ENCODE measurements at places on chromosomes 13 and 19.
A peak's percentile ranks its signal among the peaks of the same experiment; 100 is the strongest.

DNA sequence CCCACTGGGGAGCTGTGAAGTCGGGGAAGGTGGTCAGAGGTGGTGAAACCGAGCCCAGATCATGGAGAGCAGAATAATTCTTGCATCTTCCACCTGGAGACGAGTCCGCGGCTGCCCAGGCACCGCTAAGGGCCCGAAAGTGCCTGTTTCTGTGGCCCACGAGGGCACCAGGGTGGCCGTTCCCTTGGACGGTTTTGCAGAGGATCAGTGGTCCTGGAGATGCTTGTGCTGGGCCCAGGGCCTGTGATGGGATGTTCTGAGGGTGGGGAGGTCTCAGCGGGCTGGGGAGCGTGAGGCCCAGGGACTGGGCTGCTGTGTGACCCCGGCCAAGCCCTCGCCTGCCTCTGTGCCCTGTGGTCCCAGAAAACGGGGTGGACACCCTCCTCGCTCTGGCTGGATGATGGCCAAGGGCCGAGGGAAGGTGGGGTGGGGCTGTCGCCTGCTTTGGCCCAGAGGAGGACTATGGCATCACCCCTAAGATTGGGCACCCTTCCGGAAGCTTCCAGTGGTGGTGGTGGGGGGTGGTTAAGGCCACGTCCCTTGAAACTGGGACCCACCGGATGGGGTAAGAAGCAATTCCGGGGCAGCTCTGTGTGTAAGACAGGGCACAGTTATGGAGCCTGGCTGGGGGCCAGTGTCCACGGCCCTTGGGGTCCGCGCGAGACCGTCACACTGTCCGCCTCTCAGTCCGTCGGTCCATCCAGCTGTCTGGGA, 51.3 kb upstream of the NFIC start:
- H3K27me3 ChIP-seq = no peaks in the 10 kb centered on the region
- no peaks in the 10 kb centered on the region for H3K4me1 ChIP-seq
- H3K36me3 ChIP-seq = no peaks in the 10 kb centered on the region

DNA sequence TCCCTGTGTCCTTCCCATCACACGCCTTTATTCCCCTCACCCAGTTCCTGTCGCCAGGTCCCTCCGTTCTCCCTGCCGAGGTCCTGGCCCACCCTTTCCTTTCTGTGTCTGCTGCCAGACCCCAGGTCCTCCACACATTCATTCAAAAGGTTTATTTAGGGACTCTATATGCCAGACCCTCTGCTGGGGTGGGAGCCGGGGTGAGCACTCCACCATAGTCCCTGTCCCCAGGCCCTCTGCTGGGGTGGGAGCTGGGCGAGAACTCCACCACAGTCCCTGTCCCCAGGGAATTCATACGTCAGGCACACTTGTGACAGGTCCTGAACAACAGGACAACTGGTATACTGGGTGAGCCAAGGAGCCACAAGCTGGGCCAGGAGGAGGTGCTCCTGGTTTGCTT, 34.4 kb upstream of the TUBGCP3 start:
- no peak overlapping the region for H3K4me3 ChIP-seq
- no peaks in the 10 kb centered on the region for H3K4me1 ChIP-seq
- no peaks in the 10 kb centered on the region for H3K27me3 ChIP-seq
- no peak overlapping the region for H3K27ac ChIP-seq

DNA sequence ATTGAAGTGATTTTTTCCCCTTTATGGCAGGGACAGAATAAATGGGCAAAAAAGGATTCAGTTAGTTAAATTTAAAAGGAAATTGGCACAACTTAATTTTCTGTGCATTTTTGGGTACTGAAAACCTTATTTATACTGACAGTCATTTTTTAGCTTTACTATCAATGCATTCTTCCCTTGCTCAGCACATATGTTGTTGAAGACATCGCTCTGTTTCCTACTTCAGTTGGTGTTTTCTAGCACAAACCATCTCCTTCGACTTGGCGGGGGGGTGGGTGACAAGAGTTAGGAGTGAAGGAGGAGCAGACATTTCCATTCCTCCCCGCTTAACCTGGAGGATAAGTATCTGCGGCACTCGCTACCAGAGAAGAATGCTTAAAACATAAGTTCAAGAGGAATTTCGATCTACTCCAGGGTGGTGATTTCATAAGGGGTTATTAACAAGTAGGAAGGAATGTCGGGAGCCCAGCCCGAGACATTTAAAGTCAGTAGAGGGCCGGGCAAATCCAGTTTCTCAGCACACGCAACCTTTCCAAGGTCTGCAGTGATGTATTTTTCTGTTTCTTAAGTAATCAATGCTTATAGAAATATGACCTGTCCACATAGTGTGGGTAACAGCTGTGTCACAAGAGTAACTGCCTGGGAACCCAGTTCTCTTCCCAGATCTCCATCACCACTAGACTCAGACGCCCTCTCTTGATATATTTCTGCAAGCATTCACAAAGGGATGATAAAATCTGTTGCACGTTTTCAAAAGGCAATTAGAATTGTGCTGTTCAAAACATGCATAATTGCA, 525.8 kb downstream of the MYO16 start:
- H3K4me1 ChIP-seq = peaks cover 44% of the 10 kb centered on the region
- peak; percentile 63 for DNase-seq
- H3K27me3 ChIP-seq = no peaks in the 10 kb centered on the region

- H3K27me3 ChIP-seq = no peaks in the 10 kb centered on the region
- H3K4me1 ChIP-seq = no peaks in the 10 kb centered on the region
- no peak overlapping the region for H3K27ac ChIP-seq
- no peak overlapping the region for H3K4me3 ChIP-seq
- DNase-seq = no peak
Measured at GRCh38 chr19:15337202-15337601, 4.9 kb upstream of the BRD4 start.

GRCh38 chr19:50658441-50659317, 9.4 kb downstream of the C19orf81 start:
- peaks cover 11% of the 10 kb centered on the region for H3K4me1 ChIP-seq
- H3K4me3 ChIP-seq = peak overlapping the region; percentile 33
- peak; percentile 75 for DNase-seq
- no peaks in the 10 kb centered on the region for H3K36me3 ChIP-seq
- no peaks in the 10 kb centered on the region for H3K27me3 ChIP-seq
- peak overlapping the region; percentile 71 for H3K27ac ChIP-seq

DNA sequence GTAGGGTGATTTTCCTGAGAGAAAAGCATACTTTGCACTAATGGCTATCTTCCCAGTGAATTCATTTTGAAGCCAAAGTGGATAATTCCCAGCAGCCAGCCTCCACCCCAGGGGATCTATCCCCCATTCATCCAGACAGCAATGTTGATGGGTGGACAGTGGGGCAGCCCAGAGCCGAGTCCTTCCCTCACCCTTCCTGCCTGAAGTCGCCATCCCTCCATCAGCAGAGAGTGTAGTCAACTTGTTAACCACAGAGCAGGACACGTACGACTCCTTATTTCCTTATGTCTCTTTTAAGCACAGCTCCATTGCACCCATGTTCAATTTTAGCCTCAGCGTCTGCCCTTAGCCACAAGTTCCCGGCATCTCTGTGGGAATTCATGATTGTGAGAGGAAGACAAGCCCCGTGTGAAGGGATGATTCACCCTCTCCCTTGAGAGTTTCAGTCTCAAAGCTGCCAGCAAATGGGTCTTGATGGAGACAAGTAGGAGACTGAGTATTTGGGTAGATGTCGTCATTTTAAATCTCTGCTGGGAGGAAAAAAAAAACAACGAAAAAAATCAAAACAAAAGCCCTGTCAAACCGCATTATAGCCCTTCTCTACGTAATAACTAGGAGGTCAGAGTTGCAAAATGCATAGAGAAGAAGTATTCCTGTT, 58.3 kb upstream of the MEDAG start:
- no peak overlapping the region for H3K27ac ChIP-seq
- peaks cover 5% of the 10 kb centered on the region for H3K4me1 ChIP-seq
- H3K36me3 ChIP-seq = no peaks in the 10 kb centered on the region
- peaks cover 2% of the 10 kb centered on the region for H3K27me3 ChIP-seq

DNA sequence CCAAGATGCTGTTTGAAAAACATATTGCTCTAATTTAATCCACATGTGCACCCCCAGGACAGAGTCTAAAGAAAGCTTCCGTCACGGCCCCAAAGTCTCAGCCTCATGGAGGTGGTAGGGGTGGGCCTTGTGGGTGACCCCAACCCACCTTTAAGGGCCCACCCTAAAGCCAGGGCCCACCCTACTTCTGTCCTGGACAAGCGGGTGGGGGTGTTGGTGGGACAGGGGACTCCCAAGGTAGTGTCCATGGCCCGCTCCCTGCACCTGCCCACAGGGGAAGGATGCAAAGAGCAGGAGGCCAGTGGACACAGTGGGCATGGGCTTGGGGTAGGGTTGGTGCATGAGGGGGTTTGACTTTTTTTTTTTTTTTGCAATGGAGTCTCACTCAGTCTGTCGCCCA, 66.8 kb downstream of the KCTD15 start:
- no peak overlapping the region for H3K27ac ChIP-seq
- peaks cover 2% of the 10 kb centered on the region for H3K27me3 ChIP-seq
- no peaks in the 10 kb centered on the region for H3K36me3 ChIP-seq
- no peak for DNase-seq
- H3K4me1 ChIP-seq = peaks cover 4% of the 10 kb centered on the region

GRCh38 chr13:48542138-48542537, 9.3 kb upstream of the RCBTB2 start:
- no peaks in the 10 kb centered on the region for H3K27me3 ChIP-seq
- H3K4me1 ChIP-seq = no peaks in the 10 kb centered on the region
- no peaks in the 10 kb centered on the region for H3K36me3 ChIP-seq
- no peak overlapping the region for H3K27ac ChIP-seq
- DNase-seq = no peak

DNA sequence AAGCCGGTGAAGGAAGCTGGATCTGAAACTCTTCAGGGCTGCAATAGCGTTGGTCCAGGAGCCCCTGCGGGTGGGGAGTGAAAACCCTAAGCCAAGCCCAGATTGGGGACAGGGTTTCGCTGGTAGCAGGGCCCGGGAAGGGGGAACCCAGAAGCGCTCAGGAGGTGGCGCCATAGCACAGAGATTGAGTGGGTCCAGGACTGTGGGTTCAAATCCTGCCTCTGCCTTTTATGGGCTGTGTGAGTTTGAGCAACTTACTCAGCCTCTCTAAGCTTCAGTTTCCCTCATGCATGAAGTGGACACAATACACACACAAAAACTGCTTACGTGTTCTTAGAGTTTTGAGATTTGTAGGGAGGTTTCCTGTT, 8.3 kb upstream of the SYCN start:
- H3K4me3 ChIP-seq = no peak overlapping the region
- H3K27me3 ChIP-seq = no peaks in the 10 kb centered on the region
- no peak for DNase-seq
- H3K36me3 ChIP-seq = no peaks in the 10 kb centered on the region
- H3K4me1 ChIP-seq = no peaks in the 10 kb centered on the region
- H3K27ac ChIP-seq = no peak overlapping the region

- no peaks in the 10 kb centered on the region for H3K4me1 ChIP-seq
- no peak overlapping the region for H3K27ac ChIP-seq
- no peak overlapping the region for H3K4me3 ChIP-seq
- no peaks in the 10 kb centered on the region for H3K36me3 ChIP-seq
- DNase-seq = no peak
Measured at GRCh38 chr19:30781047-30781446, 408.9 kb downstream of the ZNF536 start.

DNA sequence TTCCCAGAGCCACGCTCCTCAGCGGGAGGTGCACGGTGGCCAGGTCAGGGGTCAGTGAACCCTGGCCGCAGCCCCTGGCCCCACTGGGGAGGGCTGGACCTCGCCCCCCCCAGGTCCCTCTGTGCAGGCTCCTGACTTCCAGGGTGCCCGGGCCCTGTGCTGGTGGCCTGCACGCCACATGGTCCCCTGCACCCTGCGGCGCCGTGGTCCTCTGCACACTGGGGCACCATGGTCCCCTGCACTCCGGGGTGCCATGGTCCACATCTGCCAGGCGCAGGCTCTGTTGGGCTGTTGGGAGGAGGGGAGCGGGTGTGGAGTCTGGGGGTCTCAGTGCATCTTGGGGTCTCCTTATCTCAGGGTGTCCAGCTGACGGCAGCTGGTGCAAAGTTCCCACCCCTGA, 23.3 kb upstream of the TMEM255B start:
- H3K27ac ChIP-seq = no peak overlapping the region
- H3K36me3 ChIP-seq = no peaks in the 10 kb centered on the region
- H3K4me3 ChIP-seq = no peak overlapping the region
- H3K4me1 ChIP-seq = no peaks in the 10 kb centered on the region
- DNase-seq = no peak
- no peaks in the 10 kb centered on the region for H3K27me3 ChIP-seq

DNA sequence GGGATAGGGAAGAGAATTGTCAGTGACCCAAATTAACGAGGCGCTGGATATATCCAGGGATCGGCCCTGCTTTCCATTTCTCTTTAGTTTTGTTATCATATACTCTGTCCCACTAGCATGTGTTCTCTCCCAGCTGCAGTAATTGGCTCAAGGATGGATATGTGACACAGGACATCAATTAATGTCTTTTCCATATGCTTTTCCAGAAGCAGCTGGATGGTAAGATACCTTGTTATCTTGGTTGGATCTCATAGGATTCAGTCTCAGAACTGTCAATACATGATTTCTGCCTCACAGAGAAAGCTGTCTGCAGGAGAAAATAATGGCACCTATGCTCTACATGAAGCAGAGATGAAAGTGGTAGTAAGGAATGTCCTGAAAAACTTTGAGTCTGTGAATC, 157.1 kb upstream of the SPRY2 start:
- DNase-seq = no peak
- no peaks in the 10 kb centered on the region for H3K4me1 ChIP-seq
- no peaks in the 10 kb centered on the region for H3K27me3 ChIP-seq
- no peaks in the 10 kb centered on the region for H3K36me3 ChIP-seq

- H3K4me3 ChIP-seq = no peak overlapping the region
- H3K36me3 ChIP-seq = peaks cover 69% of the 10 kb centered on the region
- no peaks in the 10 kb centered on the region for H3K27me3 ChIP-seq
- H3K27ac ChIP-seq = no peak overlapping the region
- no peak for DNase-seq
Measured at GRCh38 chr19:16228637-16229321, 31.1 kb downstream of the AP1M1 start.

DNA sequence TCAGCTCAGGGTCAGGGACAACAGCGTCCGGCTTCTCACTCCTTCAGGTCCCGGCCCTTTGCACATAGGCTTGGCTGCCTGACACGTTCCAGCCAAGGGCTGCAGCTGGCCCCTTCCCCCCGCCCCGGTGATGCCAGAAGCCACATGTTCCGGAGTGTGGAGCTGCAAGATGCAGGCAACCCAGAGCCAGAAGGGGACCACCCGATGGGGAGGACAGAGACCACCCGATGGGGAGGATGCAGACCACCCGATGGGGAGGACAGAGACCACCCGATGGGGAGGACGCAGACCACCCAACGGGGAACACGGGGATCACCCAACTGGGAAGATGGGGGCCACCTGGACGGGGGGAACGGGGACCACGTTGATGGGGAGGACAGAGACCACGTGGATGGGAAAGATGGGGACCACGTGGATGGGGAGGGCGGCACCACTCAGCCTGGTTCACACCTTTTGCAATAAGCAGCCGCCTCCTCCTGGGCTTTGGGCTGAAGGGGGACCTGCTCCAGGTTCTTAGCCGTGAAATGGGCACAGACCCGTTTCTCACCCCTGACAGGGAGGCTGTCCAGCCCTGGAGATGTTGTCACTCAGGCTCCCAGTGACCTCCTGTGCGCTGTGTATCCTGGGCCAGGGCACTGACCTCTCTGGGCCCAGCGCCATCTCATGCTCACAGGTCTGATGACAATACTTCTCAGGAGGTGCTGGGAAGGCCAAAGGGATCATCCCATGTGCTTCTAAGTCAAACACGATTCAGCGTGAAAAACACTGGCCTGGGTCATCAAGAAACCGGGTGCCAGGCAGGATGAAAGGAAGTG, 34.5 kb downstream of the C13orf46 start:
- H3K36me3 ChIP-seq = no peaks in the 10 kb centered on the region
- H3K4me3 ChIP-seq = no peak overlapping the region
- H3K27me3 ChIP-seq = peaks cover 3% of the 10 kb centered on the region

Measured in endothelial cell of umbilical vein (primary cell).